H7 (cell line): ENCODE measurements at places on chromosomes 16 and 17.

DNA sequence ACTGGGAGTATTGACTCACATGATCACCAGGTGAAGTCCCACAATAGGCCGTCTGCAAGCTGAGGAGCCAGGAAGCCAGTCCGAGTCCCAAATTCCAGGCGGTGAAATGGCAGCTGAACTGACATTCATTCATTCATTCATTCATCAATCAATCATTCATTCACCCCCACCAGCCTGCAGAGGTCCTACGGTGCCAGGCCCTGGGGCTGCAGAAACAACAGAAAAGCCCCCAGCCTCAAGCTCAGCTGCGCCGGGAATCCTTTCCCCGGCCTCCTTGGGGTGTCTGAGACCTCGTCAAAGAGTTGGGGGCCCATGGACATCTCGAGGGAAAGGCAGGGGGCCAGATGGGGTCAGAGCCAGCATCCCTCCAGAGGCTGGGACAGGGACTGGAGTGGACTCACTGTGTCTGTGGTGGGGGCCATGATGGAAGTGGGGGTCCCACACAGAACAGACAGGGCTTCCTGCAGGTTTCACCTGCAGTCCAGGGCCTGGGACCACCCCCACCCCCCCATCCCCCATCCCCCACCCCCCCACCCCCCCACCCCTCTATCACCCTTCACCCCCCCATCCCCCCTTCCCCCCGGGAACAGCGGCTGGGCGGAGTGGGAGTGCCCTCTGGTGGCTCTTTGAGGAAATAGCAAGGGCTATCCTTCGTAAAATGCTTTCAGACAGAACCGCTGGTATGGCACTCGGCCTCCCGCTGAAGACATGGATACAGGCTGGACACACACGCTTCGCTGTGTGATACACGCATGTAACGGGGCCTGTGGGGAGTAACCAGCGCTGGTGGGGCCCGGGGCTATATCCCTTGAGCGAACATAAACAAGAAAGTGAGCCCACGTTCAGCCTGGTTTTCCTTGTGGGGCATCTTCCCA is 8.5 kb upstream of the ZC3H18 start:
- peak; percentile 94 for DNase-seq

- no peak for DNase-seq
Observed at GRCh38 chr17:28892024-28892423, 5.5 kb downstream of the FLOT2 start.

GRCh38 chr16:21626659-21627277 is 25.6 kb downstream of the IGSF6 start:
- no peak for DNase-seq

GRCh38 chr17:29060475-29060874 is 17.5 kb downstream of the PIPOX start:
- DNase-seq = no peak

GRCh38 chr17:15900871-15901270 is 44.1 kb upstream of the ADORA2B start:
- no peak for DNase-seq

DNA sequence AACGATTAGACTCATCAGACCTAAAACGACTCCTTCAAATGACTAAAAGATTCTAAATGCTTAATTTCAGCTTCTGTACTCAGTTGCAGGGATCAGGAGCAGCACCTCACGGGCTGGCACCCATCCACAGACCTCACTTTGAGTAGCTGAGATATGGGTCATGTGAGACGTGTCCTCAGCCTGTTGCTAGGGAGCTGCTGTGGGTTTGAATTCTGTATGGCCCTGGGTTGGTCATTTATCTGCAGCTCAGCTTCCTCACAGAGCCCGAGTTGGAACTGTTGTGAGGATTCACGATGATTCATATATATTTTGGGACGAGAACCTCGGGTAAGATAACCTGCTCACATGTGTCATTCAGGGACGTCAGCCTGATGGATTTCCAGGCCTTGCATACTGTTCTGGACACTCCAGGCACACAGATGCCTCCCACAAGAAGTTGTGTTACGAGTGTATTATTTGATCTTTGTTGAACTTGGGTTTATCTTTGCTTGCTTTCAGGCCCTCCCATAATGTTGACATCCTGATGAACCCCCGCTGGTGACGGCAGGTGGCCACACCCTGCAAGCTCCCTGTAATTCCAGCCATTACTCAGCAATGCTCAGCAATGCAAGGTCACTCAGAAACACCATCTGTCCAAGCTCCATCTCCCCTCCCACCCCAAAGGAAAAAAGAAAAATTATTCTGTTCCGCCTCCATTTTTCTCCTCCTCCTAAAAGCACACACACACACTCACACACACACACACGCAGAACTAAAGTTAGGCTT is 137.6 kb downstream of the RBFOX3 start:
- DNase-seq = no peak

- DNase-seq = no peak
Observed at GRCh38 chr17:52027081-52027480, 131.4 kb downstream of the CA10 start.

DNA sequence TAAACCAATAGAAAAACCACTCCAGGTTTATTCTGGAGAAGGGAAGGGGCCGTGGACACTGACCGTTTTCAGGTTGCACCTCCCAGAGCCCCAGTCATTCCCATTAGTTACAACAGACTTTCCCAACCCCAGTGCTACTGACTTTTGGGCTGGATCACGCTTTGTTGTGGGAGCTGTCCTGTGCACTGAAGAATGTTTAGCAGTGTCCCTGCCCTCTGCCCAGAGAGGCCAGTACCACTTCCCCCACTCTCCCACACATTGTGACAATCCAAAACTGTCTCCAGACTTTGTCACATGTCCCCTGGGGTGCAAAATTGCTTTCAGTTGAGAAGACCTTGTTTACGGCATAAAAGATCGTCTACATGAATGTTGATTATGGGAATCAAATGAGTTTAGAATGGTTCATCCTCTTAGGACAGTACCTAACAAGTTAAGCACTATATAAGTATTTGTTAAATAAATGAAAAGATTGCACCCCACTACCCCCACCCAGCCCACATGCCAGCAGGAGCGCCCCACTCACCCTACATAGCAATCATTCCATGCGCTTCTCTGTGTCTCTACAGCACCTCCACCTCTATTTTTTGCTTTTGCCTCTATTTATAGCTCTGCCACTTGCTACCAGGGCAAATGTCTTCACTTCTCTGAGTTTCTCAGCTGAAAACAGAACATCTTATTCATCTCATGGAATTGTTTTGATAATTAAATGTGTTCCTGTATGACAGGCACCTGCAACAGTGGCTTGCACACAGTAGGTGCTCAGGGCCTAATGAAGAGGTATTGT is 104.9 kb downstream of the AXIN2 start:
- DNase-seq = no peak

GRCh38 chr16:1188432-1189189 is 35.7 kb downstream of the CACNA1H start:
- no peak for DNase-seq

GRCh38 chr17:12990041-12990808 is 27.6 kb downstream of the ELAC2 start:
- no peak for DNase-seq

DNA sequence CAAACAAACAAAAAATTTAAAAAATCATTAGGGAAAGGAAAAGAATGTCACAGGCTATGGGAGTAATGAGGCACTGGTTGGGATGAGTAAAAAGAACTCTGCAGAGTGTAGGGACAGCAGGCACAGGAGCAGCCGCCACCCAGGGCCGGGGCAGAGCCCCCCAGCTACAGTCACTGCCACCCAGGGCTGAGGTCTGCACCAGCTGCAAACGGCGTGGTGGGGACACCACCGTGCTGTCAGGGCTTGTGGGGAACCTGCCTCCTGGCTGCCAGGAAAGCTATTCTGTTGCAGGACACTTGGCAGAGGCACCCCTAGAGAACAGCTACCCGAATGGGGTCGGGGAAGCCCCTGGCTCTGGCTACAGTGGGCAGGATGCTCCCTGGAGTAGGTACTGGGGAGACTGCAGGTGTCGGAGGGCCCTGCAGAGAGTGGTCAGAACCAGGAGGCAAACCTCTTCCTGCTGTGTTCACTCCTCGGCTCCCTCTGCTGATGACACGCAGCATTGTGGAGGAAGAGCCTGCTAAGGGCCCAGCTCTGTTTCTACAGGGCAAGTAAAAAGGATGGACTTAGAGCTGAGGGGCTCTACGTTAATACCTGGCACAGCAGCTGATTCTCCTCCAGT is 32.3 kb upstream of the CAPN15 start:
- peak; percentile 93 for DNase-seq
